HFFc6 (cell line): ENCODE measurements at places on chromosomes 5 and 9.

DNA sequence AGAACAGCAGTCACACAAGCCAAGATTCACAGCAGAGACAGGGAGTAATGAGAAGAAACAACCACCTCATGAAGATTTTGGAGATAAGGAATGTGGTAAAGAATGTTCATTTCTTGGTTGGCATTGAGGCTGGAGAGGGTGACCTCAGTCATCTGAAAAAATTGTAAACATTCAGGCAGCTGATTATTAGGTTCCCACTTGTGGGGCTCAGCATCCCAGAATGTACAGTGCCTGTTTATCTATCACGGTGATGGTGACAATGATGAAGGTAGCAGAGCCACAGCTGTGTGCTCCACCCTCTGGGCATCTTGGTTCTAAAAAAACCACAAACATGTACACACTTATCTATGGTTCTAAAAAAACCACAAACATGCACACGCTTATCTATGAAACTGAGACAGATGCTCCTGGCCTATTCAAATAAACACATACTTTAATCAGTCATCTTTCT is 143.9 kb upstream of the MOCS2 start:
- peak; percentile 78 for DNase-seq

DNA sequence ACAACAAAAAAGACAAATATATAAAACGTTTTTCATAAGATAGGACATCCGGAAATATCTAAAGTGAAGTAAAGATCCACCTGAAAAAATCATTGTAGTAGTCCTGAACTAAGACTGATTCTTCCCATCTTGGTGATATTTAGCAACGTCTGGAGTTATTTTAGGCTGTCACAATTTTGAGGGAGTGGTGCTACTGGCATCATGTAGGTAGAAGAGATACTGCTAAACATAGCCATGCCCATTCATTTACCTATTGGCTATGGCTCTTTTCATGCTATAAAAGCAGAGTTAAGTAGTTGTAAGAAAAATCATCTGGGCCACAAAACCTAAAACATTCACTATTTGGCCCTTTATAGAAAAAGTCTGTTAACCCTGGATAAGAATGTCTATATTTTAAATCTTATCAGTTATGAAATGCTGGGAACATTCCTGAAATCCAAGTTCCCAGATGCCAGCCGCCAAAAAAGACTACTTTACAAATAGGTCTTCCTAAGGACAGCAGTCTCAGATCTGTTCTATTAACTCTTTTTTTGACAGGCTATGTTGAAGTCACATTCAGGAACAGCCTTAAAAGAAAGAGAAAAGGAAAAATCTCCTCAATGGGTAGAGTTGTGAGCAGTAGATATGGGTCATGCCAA is 27.0 kb downstream of the RAPGEF6 start:
- no peak for DNase-seq

DNA sequence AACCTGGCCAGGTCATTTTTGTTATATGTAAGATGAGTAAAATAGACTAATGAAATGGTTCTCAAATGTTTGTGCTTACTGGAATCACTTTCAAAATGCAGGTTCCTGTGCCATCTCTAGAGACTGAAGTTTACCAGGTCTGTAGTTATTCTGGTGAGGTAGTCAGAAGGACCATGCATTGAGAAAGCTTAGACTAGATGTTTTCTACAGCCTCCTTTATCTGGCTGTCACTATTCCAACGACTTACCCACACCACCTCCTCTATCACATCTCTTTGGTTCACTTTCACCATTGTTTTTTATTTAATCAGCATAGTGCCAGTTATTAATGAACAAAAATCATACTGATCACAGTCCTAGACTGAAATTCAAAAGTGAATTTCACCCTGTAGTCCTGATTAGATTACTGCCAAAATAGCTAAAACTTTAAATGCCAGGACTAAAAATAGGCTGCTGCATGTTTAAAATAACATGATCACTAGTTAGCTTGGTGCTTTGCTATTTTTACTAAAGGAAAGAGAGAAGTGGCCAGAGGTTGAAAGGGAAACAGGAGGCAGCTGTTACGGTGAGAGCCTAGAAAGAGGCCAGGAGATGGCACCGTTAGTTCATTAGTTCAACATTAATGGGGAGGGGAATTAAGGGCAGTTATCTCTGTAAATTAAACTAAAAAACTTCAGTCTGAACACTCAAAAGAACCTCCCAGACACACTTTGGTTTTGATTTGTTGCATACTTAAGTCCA is 13.9 kb upstream of the FNIP1 start:
- DNase-seq: peak; percentile 25

DNA sequence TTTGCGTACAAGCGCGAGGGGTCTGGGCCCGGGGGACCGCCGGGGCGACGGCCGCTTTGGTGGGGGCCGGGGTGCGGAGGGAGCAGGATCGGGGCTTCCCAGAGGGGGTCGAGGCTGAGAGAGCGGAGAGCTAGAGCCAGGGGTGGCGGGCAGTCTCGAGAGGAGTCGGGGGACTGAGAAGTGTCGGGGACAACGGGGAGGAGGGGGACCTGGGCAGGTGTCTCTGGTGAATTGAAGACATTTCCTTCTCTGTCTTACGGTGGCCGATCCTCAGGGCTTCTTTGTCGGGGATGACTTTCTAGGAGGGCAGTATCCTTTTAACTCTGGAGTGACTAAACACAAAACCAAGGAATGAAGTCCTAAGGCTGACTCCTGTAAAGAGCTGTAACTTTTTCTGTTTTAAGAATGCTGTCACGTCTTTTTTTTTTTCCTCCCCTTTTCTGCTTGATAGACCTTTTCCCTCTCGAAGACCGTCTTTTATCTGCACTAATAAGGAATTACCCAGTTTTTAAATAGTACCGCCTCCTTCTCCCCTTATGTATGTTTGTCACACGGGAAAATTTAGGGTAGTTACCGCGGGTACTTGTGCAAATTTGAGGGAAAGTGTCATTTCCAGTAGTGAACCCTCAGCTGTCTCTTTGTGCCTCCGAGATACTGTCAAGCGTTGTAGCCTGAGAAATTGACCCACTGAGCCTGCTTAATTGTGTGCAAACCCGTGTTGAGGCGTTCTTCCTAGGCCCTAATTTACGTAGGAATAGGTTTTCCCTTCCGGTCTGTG is 822 bp downstream of the DENND4C start:
- peak; percentile 28 for DNase-seq

DNA sequence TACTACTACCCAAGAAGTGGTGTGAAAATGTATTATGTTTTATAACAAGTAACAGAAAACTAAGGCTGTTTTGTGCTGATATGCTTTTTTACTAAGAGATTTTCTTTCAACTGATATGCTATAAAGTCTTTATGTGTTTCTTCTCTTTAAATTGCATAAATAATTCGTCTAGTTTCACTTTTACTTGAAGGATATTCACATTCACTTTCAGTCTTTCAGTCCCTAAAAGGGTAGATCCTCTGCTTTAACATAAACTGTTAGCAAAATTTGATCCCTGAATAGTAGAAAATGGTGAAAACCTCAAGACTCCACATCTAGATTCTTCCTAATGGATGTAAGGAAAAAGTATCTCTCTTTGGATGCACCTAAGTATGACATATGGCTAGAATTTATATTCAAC is 69.0 kb upstream of the FST start:
- DNase-seq: no peak

DNA sequence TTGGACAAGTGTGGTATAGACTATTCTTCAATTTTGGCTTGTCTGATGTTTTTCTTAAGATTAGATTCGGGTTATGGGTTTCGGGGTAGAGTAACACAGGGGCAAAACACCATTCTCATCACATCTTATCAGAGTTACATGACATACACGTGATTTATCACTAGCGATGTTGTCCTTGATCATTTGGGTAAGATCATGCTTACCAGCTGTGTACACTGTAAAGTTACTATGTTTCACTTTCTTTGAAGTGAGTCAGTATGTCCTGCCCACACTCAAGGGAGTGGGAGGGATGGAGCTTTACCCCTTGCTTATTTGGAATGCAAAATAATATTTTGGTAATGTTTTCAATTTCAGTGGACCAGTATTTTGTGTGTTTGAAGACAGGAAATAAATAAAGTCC is 101.8 kb upstream of the TAF11L2 start:
- no peak for DNase-seq

- DNase-seq: no peak
Observed at GRCh38 chr5:180302256-180302655, 10.4 kb upstream of the MAPK9 start.

DNA sequence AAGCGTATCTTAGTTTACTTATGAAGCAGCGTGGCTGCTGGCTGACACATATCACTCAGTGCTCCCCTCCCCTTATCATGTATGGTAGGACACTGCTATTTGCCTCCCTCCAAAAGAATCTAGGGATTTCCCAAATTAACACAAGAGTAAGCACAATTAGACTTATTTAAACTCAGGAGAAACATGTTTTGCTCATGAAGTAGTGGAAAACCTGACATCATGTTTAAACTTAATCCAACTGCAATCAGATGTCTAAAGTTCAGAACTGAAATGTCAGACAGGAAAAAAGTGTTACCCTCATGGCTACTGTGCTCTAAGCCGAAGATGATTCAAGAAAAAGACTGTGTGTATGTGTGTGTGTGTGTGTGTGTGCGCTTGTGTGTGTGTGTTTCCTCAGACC is 324.1 kb upstream of the TNC start:
- no peak for DNase-seq

DNA sequence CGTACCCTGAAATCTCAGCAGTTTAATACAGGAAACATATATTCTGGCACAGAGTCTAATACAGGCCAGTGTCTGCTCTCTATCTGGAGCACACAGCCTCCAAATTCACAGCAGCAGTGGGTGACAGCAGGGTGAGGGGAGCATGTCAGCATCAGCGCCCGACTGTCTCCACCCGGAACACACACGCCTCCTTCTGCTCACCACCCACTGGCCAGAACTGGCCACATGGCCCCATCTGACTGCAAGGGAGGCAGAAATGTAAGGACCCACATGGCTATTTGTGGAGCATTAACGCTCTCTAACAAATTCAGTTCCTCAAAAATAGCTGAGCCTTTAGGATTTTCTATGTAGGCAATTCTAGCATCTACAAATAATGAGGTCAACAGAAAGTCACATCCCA is 24.6 kb downstream of the UBE2QL1 start:
- DNase-seq: no peak

DNA sequence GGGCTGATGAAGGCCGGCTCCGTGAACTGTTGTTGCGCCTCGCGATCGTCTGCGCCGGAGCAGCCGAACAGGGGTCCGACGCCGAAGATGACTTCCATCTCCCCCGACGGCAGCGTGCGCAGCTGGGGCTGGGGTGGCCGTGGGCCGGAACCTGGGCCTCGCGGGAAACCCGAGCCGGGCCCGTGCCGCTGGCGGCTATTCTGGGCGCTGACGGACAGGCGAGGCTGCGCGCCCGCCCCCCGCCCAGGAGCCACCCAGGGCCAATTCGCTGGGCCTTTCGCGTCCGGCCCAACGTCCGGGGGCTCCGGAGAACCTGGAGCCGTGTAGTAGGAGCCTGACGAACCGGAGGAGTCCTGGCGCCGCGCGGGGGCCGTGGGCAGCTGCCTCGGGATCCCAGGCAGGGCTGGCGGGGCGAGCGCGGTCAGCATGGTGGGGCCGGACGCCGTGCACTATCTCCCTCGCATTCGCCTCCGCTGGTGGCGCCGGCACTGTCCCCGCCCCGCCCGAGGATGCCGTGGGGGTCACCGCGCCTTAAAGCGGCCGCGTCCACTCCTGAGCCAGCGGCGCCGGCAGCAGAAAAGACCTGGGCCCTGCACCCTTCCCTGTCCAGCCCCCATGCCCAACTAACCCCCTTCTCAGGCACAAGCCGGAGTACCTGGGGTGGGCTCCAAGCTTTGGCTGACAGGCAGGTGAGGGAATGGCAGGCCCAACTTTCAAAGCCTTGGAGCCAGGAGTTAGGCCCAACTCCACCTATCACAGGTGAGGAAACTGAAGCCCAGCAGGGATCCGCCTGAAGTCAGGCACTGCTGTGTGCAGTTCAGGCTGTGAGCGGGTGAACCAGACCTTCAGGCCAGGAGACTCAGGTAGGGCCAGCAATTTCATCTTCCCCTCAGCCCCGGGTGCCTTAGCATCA is at the start of gene PROB1:
TSS of gene PROB1 (minus strand) at position 451 of the 913 bp plus-strand sequence. CDS start at position 428, 23 bp downstream.
- no peak for DNase-seq

DNA sequence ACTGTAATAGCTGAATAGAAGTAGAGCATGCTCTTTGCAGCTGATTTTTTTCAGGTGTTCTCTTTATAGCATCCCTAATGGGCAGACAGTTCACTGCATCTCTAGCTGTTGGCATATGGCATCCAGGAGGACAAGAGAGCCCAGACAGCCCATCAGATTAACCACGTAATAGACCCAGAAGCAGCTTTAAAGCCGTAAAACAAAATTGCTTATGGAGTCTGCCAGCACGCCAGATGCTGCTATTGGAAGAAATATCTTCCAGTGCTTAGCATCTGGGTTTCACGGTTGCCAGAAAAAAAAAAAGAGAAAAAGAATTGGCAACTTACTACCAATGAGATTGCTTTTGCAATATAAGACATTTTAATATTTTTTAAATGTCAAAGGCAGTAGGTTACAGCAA is 869.4 kb upstream of the NUDT12 start:
- no peak for DNase-seq

- no peak for DNase-seq
Observed at GRCh38 chr9:37437621-37438020, 15.1 kb downstream of the GRHPR start.

DNA sequence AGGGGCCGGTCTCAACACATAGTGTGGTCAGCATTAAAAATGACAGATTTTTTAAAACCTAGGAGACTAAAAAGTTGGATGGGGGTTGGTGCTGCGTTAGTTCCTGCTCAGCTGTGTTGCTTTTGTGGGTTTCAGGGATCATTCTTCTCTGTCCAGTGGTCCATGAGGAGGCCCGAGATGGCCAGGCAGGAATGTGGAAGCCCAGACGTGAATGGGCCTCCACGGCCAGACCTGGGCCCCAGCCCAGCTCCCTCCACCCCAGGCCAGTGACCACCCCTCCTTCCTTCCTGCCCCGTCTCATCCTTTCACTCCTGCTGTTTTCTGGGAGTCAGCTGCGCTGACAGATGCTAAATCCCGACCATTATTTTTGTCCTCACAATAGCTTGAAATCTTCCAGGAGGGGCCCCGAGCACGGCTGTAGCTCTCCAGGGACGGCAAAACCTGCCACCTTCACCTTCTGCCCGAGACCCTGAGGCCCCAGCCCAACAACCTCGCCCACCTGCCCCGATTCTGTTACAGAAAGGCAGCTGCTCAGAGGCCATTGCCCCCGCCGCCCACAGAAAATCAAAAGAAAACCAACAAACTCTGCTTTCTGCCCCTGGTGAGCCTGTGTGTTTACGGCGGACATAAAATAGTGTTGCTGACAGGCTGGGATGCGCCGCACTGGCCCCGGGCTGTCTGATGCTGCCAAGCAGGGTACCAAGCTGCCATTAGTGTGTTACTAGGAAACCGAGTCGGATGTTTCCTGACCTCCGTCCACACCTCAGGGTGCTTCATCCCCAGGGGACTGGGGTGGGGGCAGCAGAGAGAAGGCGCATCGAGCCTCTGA is 83.7 kb upstream of the SARDH start:
- DNase-seq: no peak
